ENCODE measurements at places on chromosomes 6 and 20.
A peak's percentile ranks its signal among the peaks of the same experiment; 100 is the strongest.

GRCh38 chr6:88157106-88157505 is 9.0 kb downstream of the CNR1 start:
- DNase-seq: no peak

GRCh38 chr20:54772893-54773642 is 297.7 kb downstream of the DOK5 start:
- DNase-seq: no peak

GRCh38 chr6:136775548-136775947 is 16.7 kb downstream of the MAP3K5 start:
- no peak for DNase-seq

GRCh38 chr6:33897189-33897780 is 93.5 kb upstream of the MLN start:
- DNase-seq: no peak

GRCh38 chr20:57374343-57374930 is 16.8 kb upstream of the RBM38 start:
- DNase-seq: no peak

DNA sequence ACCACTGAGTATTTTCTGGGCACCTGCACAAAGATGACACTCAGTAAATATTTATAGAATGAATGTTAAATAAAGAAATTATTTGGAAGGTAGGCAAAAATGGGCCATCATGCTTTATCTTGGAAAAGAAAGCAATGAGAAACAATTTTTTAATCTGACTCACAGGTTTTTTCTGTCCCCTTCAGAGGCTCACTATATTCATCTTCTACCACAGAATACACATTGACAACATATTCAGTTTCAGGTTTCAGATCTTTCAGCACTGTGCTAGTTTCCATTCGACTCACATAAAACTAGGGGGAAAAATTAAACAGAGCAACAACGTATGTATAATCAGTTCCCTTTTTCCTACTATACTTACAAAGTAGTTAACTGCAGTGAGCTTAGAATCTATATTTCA is 58.3 kb downstream of the COL12A1 start:
- no peak for DNase-seq

DNA sequence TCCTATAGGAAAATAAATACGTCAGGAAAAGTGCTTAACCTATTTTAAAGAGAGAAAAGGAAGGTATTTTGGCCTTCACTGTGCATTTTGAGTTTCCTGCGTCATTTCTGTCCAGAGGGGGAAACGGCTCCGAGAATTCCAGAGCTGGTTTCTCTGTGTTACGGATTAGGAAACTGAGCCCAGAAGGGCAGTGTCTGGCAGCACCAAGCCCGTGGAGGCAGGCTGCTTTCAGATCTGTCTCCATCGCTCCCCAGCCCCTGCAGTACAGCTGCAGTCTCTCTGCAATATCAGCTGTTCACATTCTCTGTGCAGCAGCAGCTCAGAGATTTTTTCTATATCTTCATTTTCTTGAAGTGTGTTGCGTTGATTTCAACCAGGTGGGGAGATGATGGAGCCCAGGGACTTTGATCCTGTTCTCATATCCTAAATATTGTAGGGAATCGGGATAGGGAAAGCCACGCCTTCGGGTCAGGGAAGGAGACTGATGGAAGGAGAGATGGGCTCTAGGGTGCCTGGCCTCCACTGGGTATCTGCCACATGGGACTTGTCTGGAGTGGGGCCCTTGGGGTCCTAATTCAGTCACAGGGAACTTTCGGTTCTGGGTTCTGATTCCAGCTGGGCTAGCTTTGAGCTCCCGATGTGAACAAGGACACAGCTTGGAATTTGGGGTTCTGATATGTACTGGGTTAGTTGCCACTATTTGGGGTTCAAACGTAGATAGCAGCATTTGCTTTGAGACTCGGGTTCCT is 2.8 kb downstream of the ANKRD60 start:
- no peak for DNase-seq

GRCh38 chr20:60970601-60971000 is 281.5 kb upstream of the CDH4 start:
- peak; percentile 74 for DNase-seq

DNA sequence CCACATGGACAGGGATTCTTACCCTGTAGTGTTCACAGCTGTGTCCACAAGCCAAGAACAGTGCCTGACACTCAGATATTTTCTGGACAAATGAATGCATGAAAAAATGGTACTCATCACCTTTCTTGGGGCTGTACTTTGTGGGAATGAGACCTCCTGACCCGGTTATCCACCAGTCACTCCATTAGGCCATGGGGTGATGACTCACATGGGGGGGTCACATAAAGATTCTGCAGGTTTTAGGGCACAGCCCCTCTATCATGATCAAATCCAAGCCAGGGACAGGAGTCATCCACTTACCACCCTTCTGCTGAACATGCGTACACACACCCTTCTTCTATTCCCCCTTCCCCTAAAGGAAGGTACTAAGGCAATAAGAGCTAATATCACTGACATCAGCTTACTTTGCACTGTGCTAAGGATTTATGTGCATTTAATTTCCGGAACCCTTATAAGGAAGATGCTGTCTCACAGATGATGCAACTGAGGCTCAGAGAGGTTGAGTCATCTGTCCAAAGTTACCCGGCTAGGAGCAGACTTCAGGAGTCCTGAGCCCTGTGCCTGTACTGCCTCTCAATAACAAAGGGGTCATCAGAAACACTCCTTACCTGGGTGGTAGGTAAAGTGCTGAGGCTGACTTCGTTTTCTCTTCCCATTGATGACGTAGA is 107.8 kb downstream of the NFATC2 start:
- DNase-seq: no peak

GRCh38 chr6:37674161-37674560 is 23.5 kb downstream of the MDGA1 start:
- no peak for DNase-seq

- DNase-seq: no peak
Measured at GRCh38 chr6:14118091-14118439, 493 bp downstream of the CD83 start.

DNA sequence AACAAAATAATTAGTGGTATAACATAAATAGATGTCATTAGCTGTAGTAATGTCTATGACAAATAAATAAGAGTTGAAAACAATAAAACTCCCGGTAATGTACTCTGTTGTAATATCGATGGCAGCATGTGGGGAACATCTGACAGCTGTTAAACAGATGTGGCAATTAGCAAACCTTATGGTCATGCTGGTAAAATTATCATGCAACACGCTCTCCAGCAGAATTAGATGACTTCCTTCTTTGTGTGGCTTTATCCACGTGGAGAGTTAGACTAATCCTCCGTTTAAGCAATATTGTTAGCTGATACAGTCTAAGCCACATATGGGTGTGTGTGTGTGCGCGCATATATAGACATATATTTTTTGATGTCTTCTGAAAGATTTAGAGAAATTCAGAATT is 77.7 kb upstream of the ZFP64 start:
- no peak for DNase-seq

GRCh38 chr6:31479151-31479932 is 18.6 kb upstream of the MICB start:
- DNase-seq: no peak

DNA sequence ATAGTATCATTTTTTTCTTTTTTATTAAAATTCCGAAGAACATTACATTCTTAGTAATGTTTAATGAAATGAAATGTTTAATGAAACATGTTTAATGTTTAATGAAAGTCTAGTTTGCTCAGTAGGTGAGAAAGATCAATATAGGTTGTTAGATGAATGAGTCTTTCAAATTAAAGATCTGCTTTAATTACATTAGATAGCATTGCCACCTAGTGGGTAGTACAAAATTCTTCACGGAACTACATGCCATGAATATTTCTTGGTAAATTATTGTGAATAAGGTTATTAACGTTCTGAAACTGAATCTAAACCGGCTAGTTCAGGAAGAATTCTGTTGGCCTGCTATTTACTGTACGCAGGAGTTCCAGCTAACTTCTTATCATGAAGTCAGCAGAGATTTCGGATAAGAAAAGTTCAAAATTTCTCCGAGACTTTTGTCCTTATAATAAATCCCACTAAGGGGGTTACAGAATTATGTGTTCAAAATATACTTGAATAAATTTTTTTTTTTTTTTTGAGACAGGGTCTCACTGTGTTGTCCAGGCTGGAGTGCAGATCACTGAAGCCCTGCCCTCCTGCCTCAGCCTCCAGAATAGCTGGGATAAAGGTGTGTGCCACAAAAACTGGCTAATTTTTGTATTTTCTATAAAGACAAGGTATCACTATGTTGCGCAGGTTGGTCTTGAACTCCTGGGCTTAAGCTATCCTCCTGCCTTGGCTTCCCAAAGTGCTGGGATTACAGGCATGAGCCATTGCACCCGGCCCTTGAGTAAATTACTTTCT is 7.9 kb upstream of the GMNN start:
- DNase-seq: no peak

GRCh38 chr6:79536585-79536953 is 661 bp downstream of the LCA5 start:
- DNase-seq: no peak

DNA sequence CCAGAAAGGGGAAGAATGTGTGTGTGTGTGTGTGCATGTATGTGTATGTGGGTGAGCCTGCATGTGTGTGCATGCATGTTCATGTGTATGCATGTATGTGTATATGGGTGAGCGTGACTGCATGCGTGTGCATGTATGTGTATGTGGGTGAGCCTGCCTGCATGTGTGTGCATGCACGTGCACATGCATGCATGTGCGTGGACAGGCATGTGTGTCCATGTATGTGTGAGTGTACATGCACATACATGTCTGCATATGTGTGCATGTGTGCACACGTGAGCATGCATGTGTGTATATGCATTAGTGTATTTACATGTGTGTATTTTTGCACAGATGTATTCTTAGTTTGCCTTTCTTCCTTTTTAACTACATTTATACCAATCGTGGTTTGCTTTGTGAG is 601.5 kb downstream of the QKI start:
- DNase-seq: no peak

DNA sequence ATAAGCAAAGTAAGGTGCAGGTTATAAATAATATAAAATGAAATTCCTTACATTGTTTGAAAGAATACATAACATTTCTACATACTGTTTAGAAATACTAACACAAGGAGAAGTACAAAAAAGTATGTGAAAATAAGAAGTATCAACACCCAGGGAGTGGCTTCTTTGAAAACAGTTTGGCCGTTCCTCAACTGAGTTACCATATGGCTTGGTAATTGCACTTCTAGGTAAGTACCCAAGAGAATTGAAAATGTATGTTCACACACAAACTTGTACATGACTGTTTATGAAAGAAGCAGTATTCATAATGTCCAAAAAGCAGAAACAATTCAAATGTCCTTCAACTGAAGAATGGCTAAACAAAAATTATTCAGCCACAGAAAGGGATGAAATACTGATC is 30.7 kb downstream of the PAK5 start:
- DNase-seq: no peak

- no peak for DNase-seq
Measured at GRCh38 chr6:3186974-3187382, 29.6 kb upstream of the TUBB2A start.

DNA sequence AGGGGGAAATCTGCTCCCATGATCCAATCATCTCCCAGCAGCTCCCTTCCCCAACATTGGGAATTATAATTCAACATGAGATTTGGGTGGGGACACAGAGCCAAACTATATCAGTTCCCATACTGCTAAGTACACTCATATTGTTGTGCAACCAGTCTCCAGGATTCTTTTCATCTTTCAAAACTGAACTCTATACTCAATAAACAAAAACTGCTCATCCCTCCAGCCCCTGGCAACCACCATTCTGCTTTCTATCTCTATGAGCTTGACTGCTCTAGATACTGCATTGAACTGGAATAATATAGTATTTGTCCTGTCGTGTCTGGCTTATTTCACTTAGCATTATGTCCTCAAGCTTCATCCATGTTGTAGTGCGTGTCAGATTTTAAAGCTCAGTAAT is 42.9 kb downstream of the STX11 start:
- DNase-seq: no peak

- DNase-seq: no peak
Measured at GRCh38 chr6:77450924-77451323, 12.4 kb downstream of the HTR1B start.

GRCh38 chr6:74941424-74941823 is 264.4 kb downstream of the COL12A1 start:
- DNase-seq: no peak

DNA sequence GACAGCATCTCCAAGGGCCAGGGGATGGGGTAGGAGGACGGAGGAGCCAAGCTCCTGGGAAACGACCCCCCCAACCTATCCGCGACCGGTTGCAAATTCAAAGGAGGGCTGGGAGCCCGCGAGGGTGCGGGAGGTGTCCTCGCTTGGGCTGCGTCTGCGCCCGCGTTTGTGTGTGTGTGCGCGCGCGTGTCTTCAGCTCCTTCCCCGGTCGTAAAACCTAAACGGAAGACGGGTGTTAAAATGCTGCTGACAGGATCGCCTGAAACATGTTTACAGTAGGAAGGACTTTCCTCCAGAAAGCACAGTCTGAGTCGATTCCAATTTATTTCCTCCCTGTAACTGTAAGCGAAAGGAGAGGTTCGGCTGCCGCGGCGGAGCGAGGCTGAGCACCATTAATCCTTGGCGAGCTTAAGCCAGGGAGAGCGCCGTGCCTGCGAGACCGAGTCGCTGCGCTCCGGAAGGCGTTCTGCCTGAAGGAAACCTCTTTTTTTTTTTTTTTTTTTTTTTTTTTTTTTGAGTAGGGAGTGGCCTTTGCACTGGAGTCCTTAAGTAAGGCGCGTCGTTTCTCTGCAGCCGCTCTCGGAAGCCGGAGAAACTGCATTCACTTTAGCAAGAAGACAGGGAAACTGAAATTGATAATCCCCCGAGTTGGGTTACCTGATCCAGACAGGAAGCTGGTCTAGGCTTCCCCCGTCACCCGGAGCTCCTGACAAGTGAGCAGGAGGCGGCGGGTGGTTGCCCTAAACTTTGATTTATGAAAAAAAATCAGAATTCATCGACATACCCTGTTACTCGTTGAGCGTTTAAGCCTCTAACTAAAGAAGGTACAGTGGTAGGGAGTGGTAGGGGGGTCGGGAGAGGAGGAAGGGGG is 4.8 kb upstream of the SOX4 start:
- peak; percentile 85 for DNase-seq

- DNase-seq: no peak
Measured at GRCh38 chr6:37731888-37732287, 34.2 kb upstream of the MDGA1 start.

GRCh38 chr6:84967965-84968364 is 203.6 kb upstream of the TBX18 start:
- no peak for DNase-seq

GRCh38 chr20:10466325-10466724 is 31.2 kb downstream of the SLX4IP start:
- DNase-seq: peak; percentile 92
